ENCODE measurements at places on chromosomes 12 and 14. TPM values are rescaled to one million over a fixed set of nuclear protein-coding genes. Genes with fewer than 3 reads are reported as not detected.

The TEX52 gene
- not detected for total RNA-seq

The MYO1H gene
- not detected for total RNA-seq

The CDCA4 gene
- total RNA-seq = 11.7 TPM

The RPGRIP1 gene
- total RNA-seq = not detected

The MIA2 gene
- total RNA-seq = 27.1 TPM

The SRRM4 gene
- not detected for total RNA-seq

The SAMD4A gene
- total RNA-seq = 6.4 TPM

GRCh38 chr12:51827925-51828818, 20.3 kb downstream of the FIGNL2 start:
- DNase-seq = no peak

DNA sequence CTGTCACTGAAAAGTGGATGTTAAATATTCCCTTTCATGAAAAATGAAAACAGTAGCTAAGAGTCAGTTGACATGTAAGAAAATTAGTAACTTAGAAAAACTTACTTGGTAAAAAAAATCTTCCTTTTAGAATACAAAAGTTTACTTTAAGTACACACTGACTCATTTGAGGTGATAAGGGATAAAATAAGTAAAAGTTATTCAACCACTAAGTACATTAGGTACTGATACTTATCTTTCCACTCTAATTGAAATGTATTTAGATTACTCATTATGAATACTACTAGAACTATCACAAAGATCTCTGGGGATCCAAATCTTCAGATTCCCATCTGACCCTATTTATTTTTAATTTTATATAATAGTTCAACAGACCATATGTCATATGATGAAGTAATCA, 12.2 kb downstream of the SYCP3 start:
- no peak for DNase-seq

- no peak for DNase-seq
Measured at GRCh38 chr12:6807170-6807569, 14.5 kb upstream of the GPR162 start.

- DNase-seq = no peak
Measured at GRCh38 chr12:1635301-1636095, 6.5 kb downstream of the WNT5B start.

GRCh38 chr12:111175396-111176094, 193.3 kb downstream of the PHETA1 start:
- DNase-seq = no peak

GRCh38 chr14:88753873-88754272, 38.9 kb downstream of the EML5 start:
- DNase-seq = no peak

DNA sequence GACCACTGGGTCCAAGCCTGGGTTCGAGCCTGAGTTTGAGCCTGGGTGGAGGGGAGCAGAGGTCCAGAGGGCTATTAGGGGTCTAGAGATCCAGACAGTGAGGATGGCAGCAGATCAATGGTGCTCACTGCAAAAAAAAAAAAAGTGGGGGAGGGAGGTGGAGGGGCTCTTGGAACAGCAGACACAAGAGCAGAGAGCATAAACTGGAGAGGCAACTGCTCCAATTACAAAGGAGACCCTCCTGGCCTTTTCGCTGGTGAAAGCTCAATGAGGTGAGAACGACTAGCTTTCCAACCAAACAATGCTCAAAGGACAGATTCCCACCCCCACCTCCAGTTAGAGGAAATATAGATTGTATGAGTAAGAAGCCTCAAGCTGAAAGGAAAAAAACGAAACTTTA, 124.2 kb upstream of the TSPAN8 start:
- DNase-seq = no peak
